Ovary (tissue), 10 donors: ENCODE measurements at places on chromosomes 5 and 9.

GRCh38 chr5:119366540-119366881, 10.7 kb downstream of the TNFAIP8 start:
- DNase-seq, result no peak

GRCh38 chr5:170894665-170895064, 32.8 kb downstream of the RANBP17 start:
- DNase-seq, result no peak

GRCh38 chr5:53201746-53202145, 92.2 kb upstream of the MOCS2 start:
- DNase-seq, result no peak

- DNase-seq, result peak; percentile 44
Measured at GRCh38 chr9:124242331-124243194, 15.2 kb upstream of the NEK6 start.

DNA sequence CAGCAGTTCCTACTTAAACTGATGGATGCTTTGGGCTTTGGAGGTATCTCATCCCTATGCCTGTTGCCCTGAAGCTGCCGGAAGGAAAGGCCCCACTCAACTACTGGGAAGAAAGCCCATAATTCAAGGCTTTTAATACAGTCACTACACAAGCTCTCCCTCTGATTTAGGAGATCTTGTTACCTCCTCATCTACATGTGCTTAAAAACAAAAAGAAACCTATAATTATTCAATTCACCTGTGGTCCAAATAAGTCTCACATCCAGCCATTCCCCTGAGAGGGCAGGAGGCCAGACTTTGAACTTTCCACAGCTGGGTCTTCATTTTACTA, 715 bp upstream of the LEAP2 start:
- DNase-seq, result no peak

DNA sequence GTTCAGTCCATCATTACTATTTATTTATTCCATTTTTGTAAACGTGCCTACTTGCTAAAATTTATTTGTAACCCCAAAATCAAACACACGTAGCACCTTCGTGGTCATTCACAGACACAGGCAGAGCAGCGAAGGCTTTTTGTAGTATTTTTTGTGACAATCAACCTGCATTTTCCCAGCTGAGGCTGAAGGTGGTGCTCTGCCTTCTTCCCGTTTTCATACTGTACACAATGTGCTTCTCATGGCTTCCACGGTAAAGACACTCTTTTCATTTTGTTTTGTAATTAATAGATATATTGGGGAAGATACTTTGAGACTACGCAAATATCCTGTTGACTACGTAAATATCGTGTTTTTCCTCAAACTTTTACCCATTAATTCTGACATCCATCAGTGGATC, 19.4 kb downstream of the DAP start:
- no peak for DNase-seq

GRCh38 chr5:154168395-154168794, 22.1 kb upstream of the GALNT10 start:
- DNase-seq, result no peak

GRCh38 chr5:159792180-159792579, 124.1 kb upstream of the ADRA1B start:
- DNase-seq, result no peak

- DNase-seq, result peak; percentile 94
Measured at GRCh38 chr5:472656-473550, 29.9 kb downstream of the EXOC3 start.

- no peak for DNase-seq
Measured at GRCh38 chr9:21141427-21141882, at the start of gene IFNW1. Gene IFNW1, minus strand, starts transcription at chr9:21141832. Its CDS starts 262 bp downstream, at chr9:21141570.

DNA sequence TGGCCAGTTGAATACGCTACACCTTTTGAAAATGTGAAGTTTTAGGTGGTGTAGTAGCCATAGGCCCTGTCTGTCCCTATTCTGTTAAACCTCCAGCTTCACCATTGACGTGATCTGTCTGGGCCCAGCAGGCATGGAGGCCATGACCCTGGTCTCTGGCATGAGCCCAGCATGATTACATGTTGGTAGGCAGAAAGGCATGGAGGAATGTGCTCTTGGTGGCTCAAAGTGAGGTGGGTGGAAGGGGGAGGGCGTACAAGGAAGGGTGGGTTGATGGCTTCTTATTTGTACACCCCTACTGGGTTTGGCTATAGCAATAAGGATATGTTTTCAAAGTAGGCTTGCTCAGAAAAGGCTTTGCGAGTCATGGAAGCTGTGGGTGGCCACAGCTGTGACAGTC, 23.7 kb downstream of the RALGPS1 start:
- no peak for DNase-seq

DNA sequence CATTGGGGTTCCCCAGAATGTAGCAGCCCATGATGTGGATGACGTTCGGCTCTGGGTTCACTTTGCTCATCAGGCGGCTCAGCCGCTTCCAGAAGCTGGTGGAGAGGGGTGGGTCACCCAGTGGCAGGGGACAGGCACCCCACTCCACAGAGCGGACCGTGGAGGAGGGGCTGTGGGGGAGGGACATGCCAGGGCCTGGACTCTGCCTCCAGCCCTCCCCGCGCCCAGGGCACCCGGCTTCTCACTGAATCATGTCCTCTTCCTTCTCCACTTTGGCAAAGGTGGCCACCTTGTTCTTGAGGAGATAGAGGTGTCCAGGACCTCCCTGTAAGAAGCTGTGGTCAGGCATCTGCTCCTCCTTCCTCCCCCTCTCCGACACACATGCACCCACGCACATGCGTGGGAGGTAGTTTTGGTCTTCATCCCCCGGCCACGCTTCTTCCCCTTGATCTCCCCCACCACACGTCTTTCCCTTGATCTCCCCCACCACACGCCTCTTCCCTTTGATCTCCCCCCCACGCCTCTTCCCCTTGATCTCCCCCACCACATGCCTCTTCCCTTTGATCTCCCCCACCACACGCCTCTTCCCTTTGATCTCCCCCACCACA, 8.9 kb upstream of the ENTPD8 start:
- peak; percentile 19 for DNase-seq

DNA sequence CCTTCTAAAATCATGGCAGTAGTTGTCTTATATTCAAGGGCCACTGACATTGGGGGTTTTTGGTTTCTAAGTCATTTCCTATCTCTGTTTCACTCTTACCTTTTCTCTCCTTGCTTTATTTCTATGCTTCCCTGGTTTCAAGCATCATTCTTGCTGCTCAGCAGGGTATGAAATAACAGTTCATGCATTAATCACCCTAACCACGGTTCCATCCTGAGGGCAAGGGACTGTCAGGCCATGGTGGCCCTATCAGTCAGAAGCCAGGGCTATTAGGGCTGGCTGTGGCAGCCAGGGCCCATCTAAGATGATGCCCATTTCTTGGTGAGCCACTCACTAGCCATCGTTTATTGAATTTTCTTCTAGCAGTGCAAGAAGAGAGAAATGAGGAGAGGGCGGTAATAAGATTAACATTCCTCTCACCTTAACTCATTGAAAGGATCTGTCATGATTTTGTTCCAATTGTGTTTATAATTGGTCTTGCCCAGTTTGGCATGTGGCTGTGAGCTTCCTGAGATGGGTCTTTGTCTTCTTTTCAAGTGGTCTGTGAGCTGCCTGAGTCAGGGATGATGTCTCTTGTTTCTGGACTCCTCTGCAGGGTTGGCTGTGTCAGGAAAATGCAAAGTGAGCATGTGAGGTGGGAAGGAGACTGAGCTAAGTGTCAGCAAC, 45.2 kb downstream of the CYSTM1 start:
- DNase-seq, result no peak

DNA sequence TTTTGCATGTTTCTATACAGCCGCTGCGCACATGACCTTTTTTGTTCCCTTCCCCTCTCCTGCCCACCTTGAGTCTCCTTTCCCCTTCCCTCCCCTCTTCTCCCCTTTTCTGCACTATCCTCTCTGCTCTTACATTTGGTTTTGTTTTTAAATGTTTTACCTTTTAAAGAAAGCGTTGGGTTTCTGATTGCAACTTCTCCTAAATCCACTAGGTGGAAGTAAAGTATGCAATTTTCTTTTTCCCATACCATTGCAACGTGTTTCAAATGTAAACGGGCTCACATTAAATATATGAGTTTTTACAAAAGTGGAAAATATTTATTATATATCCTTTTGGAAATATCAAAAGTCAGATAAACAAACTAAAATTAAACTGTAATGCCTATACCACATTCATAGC, 500.9 kb downstream of the DIRAS2 start:
- no peak for DNase-seq

- DNase-seq, result no peak
Measured at GRCh38 chr5:1103505-1104326, 8.1 kb downstream of the SLC12A7 start.

DNA sequence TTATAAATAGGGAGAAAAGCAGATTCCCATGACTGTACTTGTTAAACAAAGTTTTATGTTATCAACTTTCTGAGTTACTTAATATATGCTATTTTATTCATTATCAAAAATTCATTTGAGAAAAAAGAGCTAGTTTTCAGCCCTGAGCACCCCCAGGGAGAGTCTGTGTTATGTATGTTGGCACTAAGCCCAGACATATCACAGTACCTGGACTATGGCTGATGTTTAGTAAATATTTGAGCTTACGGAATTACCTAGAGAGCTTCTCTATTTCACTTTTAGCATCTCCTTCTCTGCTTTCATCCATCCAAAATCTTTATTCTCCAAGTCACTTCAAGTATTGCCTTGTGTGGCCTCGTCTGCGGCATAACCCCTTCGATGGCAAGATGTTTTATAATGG, 225.9 kb upstream of the PCSK5 start:
- no peak for DNase-seq
